ENCODE measurements at places on chromosomes 6 and 20.

GRCh38 chr6:7719364-7719850 lies 6.5 kb upstream of the BMP6 start:
- no peak for DNase-seq

- no peak for DNase-seq
Measured at GRCh38 chr6:160135907-160136655, 14.5 kb downstream of the SLC22A1 start.

DNA sequence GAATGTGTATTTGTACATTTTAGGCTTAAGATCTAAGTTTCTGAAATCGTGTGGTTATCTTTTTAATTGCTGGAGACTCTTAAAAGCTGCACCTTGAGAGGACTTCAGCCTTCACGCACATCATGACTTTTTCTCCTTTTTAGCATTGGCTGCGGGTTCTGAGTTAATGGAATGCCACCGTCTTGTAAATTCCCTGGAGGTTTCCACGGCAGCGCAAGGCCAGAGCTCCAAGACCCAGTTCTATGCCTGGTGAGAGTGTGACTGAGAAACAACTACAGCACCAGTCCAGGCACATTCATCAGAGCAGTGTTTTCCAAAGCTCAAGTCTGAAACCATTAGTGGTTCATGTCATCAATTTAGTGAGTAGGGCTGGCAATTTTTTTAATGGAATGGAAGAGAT lies 23.0 kb downstream of the PRR18 start:
- no peak for DNase-seq

DNA sequence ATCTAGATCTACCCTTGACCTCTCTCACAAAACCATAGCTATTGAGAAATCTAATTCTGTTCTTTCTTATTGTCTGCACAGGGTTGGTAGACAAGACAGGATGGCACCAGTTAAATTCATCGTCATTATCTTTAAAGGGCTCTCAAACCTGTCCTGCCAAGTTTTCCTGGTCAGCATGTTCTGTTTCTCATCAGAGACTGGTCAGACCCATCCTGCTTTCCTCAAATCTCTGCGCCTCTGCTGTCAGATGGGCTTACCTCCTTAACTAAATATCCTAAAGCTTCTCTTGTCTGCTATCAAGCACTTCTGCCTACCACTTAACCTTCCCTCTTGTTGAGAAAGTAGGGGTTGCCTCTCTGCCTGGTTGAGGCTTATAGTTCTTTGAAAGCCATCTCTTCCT lies 125.2 kb downstream of the MYO6 start:
- DNase-seq, result no peak

- DNase-seq, result no peak
Measured at GRCh38 chr20:37298190-37298939, 8.9 kb downstream of the MANBAL start.

GRCh38 chr20:31717478-31718201 lies 5.0 kb downstream of the BCL2L1 start:
- DNase-seq, result no peak

DNA sequence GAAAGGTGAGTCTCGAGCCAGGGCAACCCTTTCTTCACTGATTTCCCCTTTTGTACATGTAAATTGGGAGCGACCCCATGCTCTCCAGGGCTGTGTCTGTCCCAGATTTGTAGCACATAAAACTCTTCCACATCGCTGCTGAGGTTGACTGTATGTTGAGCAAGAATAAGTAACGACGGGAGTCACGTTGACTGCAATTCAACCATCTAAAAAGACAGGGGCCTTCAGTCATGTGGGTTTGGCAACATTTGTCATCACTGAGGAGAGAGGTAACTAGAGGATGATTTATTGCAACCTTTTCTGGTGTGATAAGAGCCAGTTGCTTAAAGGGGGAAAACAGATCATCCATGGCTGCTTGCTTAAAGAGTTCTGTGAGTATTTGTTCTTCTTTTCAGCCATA lies 159.4 kb upstream of the SULF2 start:
- DNase-seq, result no peak

- no peak for DNase-seq
Measured at GRCh38 chr6:166456395-166457156, 73.8 kb upstream of the MPC1 start.

DNA sequence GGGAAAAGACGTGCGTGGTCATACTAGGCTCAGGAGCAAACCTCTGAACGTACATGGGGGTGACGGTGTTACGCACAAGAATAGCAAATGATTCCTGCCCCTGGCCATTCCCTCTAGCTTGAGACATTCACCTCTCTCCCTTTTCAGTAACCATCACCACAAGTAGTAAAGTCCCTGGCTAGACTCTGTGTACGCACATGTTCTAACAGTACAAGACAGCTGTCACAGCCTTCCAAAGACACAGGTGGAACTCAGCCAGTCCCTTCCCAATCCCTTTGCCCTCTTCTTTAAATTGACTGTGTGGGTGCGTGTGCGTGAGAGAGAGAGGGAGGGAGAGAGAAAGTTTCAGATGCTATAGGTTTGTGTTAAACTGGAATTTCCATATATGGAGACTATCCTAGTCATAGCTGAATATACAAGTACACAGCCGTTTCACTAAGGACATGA lies 67.3 kb downstream of the LY86 start:
- DNase-seq, result no peak

- DNase-seq, result no peak
Measured at GRCh38 chr20:6884114-6884513, 116.6 kb downstream of the BMP2 start.

GRCh38 chr6:138680085-138680484 lies 93.5 kb upstream of the CCDC28A start:
- no peak for DNase-seq

- DNase-seq, result no peak
Measured at GRCh38 chr6:13653296-13653695, 38.2 kb downstream of the NOL7 start.

DNA sequence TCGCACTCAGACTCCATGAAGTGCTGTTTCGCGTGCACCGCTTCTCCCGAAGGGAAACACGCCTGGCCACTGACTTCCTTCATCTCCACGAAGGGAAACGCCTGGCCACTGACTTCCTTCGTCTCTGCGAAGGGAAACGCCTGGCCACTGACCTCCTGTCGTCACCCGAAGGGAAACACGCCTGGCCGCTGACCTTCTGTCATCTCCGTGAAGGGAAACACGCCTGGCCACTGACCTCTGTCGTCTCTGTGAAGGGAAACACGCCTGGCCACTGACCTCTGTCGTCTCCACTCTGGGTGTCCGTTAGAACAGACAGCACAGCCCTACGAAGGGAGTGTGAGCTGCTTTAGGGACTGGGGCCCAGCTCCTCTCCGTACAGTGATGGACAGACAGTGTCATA lies 17.1 kb upstream of the ADRM1 start:
- no peak for DNase-seq

DNA sequence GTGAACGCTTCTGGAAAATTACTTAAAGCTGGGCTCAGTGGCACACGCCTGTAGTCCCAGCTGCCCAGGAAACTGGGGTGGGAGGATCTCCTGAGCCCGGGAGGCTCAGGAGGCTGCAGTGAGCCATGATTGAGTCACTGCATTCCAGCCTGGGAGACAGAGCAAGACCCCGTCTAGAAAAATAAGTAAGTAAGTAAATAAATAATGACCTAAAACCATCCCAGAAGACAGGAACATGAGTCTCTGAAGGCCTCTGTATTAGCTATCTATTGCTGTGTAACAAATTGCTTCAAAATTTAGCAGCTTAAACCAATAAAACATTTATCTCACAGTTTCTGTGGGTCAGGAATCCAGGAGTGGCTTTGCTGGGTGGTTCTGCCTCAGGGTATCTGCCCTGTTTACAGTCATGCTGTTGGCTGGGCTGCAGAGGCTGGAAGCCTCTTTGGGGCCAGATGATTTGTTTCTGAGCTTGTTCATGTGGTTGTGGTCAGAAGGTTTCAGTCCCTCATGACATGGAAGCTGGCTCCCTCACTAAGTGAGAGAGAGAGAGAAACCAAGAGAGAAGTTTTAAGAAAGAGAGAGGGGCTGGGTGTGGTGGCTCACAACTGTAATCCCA lies 48.4 kb upstream of the NCOA3 start:
- DNase-seq, result peak; percentile 56

DNA sequence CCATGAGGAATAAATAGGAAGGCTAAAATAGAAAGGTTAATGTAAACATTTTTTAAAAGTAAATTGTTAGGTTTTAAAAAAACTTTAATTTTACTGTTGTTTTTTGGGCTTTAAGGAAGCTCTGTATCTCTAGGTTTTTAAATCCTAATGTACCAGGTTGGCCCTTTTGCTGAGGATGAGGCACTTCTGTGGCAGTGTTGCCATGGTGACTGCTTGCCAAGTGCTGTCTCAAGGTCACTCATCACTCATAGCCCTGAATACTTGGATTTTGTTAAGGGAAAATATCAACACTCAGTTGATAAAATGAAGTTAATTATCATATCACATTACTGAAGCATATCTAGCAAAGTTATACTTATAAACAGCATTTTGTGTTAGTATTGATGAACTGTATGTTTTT lies 50.2 kb downstream of the NCOA3 start:
- no peak for DNase-seq

DNA sequence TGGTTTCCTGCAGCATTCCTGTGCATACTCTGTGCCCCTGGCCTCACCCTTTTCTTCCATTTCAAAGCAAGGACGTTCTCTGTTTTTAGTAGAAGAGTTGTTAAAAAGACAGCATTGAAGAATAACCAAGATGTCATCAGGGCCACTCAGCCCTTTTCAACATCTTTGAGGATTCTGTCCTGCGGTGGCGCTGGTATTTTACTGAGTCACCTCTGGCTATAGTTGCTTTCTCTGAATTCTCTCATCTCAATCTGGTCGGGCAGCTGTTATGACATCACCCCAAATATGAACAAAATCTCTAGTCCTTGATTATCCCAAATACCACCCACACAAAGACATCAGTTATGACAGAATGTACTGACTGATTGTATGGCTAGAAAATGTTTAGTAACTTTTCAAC lies 204.2 kb downstream of the GRIK2 start:
- DNase-seq, result no peak

- no peak for DNase-seq
Measured at GRCh38 chr6:98946266-98946878, 1.4 kb downstream of the FBXL4 start.

- no peak for DNase-seq
Measured at GRCh38 chr20:54984104-54984448, 508.7 kb downstream of the DOK5 start.

- no peak for DNase-seq
Measured at GRCh38 chr6:28215425-28215824, 9.7 kb upstream of the ZSCAN9 start.

DNA sequence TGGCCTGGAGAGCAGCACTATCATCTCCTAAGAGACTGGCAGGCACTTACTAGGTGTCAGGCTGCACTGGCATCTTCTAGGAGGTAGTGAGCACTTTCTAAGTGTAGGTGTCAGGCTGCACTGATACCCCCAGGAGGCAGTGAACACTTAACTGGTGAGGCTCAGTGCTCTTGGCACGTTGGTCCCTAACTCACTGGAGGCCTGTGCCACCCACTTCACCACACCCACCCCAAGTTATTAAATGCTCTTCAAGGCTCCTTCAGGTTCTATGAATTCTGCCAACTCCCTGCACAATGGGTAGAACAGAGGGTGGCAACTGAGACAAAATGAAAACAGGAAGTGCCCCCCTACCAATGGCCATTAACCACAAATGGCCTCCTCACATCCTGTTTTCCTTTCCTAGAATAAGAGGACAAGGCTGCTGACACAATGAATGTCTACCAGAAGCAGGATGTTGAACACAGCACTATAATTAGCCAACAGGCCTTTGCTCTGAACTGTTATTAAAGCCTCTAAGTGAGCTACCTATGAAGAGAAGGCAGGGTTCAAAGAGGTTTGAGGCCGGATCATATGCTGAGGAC lies 29.4 kb downstream of the NCOA5 start:
- DNase-seq, result no peak

DNA sequence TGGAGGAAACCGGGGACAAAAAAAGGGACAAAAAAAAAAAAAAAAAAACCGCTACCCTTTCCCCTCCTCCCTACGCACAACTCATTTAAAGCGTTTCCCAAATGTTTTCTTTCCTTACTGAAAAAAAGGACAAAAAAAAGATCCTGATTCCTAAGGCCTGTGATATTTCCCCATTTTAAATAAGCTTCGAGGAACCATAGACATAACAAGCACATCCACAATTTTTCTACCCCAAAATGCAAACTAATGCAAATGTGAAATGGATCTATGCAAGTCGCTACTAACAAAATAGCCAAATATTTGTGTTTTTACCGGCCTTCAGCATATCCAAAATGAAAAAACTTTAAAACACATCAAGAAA lies 1.4 kb upstream of the ZNF217 start:
- no peak for DNase-seq

DNA sequence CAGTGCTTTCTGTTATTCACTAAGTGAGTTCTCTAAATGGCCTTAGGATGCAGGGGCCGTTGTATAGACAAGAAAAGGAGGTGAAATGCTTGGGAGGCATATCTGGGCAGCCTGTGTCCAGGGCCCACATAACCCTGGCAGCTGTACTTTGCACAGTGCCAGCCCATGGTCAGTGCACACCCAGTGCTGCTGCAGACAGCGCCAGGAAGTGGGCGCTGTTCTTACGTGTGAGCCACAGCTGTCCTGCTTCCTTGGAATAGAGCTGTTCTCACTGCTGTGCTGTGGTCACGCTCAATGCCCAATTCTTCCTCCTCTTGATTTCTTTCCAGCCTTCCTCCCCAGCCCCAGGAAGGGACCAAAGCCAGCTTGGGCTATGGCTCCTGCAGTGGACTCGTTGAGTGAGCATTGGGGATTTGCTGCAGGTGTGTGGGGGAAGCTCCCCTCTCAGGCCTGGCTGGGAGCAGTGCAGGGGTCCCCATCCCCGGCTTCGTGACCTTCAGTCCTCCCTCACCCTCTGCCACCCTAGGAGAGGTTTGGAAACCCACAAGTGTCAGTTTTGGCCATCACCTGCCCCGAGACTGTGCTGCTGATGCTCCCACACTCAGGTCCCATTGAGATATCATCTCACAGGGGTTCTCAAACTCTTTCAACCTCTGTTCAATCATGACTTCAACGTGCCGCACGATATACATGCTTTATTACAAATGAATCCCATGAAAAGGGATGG lies 246.8 kb upstream of the EXOC2 start:
- DNase-seq, result no peak

- DNase-seq, result no peak
Measured at GRCh38 chr6:37653229-37653628, 44.5 kb downstream of the MDGA1 start.

GRCh38 chr6:162363757-162364156 lies 363.8 kb downstream of the PRKN start:
- DNase-seq, result no peak

DNA sequence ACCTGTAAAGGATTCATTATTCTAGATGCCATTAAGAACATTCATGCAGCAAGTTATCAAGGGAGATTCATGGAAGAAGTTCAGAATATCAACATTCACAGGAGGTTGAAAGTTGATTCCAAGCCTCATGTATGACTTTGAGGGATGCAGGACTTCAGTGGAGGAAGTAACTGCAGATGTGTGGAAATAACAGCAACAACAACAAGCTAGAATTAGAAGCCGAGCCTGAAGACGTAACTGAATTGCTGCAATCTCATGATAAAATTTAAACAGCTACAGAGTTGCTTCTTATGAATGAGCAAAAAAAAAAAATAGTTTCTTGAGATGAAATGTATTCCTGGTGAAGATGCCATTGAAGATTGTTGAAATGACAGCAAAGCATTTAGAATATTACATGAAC lies 73.3 kb upstream of the NXT1 start:
- DNase-seq, result no peak

- DNase-seq, result no peak
Measured at GRCh38 chr6:25316626-25317025, 37.5 kb downstream of the CARMIL1 start.

Data from activated CD4-positive, alpha-beta T cell treated with anti-CD3 and anti-CD28 coated beads, Interleukin-2, amount 50 U/mL, for 48 hours (primary cell).